ENCODE measurements at places on chromosomes 11 and 22.

GRCh38 chr22:41687901-41688364 is 734 bp downstream of the SNU13 start:
- DNase-seq = no peak

DNA sequence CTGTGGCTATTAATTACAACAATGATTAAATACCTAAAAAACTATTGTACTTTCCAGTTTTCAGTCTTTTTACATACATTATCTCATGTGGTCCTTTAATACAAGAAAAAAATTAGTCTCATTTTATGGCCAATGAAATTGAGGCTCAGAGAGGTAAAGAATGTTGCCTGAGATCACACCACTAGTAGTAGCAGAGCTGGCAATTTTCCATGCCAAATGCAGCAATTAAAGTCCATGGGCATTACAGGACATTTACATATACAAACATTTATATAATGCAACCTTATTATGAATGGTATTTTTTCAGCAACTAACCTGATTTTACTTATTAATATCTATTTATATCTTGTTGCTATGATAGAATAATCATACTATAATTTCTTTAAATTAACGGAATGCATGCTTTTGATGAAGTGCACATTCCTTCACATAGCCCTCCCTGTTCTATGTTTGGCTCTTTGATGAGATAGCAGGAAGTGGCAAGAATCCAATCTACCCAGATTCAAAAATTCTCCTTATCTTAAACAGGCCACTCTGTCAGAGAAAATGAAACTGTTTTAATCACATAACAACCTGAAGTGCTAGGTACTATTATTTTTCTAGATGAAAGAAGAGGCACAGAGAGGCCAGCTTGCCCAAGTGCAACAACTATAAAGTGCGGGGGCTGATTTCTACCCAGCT is 120.9 kb upstream of the LDLRAD3 start:
- no peak for DNase-seq

DNA sequence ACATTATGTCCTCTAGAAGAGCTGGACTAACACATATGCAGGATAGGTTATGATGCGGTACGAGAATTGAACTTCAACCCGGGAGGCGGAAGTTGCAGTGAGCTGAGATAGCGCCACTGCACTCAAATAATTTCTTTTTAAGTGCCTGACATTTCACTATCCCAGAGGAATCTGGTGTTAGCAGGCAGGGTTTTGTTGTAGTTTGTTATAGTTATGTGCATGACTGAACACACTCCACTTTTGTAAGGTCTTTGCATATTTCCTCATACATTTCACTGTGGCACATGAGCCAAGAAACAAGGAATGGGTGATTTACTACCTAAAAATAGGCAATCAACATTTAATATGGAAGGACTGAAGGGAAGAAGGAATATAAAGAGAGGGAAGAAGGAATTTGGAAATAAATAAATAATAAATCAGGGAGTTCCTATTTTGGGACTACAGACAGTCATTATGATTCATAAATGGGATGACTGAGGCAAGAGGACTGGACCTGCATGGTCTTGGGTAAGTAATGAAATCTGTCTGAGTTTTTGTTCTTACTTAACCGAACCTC is 8.7 kb upstream of the HIPK3 start:
- DNase-seq = no peak

DNA sequence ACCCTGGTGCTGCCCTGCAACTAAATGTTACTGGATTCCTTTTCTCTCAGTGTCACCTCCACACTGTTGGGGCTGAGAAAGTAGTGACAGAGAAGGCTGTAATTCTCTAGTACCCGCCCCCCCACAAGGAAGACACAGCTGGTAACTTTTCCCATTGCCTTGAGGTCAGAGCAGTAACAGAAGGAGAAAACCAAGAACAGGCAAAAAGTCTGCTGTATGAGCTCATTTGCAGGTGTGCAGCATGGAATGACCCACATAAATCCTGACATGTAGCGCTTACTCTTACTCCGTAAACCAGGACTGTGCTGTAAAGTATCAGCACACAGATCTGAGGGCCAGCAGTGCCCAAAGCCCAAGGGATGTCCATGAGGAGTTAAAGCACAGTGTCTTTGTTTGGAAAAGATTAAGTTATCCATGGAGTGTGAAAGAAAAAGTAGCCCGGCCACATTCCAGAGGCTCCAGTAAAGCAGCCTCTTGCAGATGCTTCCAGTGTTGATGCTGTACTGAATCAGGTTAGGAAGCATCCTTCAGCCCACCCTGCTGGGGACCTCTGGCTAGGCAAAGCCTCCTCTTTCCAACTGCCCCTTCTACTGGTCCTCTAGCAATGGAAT is 120.7 kb downstream of the PLEKHA7 start:
- DNase-seq = no peak

- no peak for DNase-seq
Observed at GRCh38 chr11:12542186-12542935, 131.9 kb upstream of the TEAD1 start.

- DNase-seq = no peak
Observed at GRCh38 chr22:23688571-23688970, 2.2 kb upstream of the RGL4 start.

DNA sequence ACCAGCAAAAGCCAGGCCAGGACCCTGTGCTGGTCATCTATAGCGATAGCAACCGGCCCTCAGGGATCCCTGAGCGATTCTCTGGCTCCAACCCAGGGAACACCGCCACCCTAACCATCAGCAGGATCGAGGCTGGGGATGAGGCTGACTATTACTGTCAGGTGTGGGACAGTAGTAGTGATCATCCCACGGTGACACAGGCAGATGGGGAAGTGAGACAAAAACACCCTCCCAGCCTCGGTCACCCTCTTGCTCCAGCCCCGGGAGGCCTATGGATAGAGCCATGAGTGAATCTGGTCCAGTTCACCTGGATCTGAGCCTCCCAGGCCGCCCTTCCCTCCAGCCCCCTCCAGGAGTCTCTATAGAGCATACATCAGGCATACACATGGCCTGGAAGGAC is 115.2 kb upstream of the IGLL5 start:
- DNase-seq = no peak

GRCh38 chr11:37963440-37963839 is 1365.4 kb upstream of the RAG2 start:
- DNase-seq = no peak

DNA sequence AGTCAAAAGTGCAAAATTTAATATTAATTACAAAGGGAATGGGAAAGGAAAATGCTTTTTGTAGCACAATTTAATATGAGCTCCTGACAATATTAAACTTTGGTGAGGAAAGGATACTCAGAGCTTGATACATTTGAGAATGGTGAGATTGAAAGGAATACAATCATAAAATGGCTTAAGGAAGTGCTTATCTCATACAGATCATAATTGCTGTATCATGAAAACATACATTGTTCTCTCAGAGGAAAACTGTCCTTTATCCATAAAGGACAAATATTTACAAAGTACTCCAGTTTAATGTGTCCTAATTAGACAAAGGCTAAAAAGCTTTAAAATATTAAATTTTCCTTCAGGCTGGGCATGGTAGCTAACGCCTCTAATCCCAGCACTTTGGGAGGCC is 260.4 kb downstream of the TMEM135 start:
- DNase-seq = no peak

- no peak for DNase-seq
Observed at GRCh38 chr22:29393019-29393608, 4.7 kb upstream of the AP1B1 start.

DNA sequence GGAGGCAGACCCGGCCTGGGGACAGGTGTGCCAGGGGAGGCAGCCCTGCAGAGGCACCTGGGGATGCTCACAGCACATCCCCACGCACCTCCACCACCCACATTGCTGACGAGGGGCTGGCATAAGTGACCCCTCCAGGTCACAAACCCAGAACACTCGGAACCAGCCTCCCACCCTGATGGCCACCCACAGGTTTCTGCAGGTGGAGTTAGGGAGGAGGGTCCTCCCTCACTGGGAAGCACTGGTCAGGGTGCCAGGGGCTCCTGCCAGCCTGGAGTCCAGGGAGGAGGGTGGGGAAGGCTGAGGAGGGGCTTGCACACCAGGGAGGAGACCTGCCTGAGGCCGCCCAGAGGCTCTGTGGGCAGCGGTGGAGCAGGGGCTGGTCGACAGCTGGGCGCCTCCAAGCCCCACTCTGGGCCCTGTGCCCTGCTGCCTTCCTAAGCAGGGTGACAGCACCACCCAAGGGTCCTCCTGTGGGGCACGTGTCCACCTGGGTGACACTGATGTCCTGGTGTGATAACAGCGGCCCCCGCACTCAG is 51.0 kb upstream of the CARS1 start:
- DNase-seq = no peak

DNA sequence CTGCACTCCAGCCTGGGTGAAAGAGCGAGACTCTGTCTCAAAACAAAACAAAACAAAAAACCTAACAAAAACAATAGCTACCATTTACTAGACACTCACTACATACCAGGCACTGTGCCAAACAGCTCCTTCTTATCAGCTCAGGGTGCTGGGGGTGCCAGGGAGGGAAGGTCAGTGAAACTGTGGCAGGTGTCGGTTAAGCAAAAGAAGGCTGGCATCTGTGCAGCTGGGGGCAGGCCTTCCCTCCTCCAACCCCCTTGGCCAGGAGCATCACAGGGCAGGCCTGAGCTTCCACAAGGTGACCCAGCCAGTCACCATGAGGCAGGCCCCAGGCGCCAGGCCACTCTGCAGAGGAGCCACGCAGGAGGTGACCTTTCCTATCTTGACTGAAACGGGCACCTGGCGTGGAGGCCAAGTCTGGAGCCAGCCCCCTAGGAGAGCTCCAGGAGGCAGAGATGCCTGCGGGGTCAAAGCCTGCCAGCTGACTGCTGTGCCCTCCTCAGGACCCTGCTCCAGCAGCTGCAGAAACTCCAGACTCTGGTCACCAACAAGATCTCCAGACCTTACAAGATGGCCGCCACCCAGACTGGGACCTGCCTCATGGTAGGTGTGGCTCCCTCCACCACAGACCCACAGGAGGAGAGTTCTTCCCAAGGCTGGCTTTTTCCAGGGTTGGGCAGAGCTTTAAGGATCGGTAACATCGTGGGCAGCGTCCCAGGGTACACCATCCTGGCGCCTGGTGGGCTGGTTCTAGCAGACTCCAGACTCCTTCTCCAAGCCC is 31.3 kb upstream of the DGKZ start:
- no peak for DNase-seq

DNA sequence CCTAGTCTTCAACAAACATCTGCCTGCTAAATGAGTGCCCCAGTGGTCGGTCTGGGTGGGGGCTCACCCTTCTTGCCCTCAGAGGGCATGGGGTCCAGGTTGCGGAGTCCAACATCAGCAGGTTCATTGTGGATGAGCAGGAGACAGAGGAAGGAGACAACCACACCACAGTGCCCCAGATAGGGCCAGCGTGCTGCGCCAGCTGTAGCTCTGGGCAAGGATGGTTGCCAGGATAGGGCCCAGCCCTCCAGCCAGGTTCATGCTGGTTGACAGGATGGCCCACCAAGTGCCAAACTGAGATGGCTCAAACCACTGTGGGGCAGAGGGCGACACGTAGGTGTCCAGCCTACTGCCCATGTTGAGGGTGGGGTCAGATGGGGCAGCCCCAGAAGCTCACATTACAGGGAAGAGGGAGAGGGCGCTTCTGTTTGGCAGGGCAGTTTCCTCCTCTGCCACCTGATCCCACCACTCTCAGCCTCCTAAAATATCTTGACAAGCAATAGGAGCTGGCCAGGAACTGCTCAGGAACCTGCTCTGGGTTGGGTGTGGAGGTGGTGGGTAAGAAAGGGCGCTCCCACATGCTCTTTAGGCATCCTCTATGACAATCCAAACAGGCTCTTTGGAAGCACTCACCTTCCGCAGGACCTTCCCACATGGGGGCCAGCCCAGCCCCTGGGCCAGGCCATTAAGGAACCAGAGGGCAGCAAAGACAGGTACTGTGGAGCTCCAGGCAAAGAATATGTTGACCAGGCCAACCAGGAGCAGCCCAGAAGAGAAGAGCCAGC is 2.9 kb downstream of the SLC37A4 start:
- no peak for DNase-seq

DNA sequence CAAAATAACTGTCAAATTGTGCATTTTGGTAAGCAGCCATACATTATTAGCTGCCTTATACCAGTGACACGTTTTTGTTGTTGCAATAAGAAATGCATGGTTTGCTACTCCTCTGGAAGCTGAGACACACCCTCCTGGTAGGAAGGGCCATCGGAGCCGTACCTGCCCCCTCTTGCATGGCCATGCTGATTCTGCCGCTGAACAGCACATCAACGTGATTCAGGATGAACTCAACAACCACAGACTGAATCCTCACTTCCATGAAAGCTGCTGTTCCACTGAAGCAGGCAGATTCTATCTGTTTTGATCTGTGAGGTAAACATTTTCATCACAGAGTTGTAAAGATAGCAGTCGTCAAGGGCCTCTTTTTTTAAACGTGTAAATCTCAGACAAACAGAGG is 38.6 kb upstream of the TP53AIP1 start:
- DNase-seq = no peak

DNA sequence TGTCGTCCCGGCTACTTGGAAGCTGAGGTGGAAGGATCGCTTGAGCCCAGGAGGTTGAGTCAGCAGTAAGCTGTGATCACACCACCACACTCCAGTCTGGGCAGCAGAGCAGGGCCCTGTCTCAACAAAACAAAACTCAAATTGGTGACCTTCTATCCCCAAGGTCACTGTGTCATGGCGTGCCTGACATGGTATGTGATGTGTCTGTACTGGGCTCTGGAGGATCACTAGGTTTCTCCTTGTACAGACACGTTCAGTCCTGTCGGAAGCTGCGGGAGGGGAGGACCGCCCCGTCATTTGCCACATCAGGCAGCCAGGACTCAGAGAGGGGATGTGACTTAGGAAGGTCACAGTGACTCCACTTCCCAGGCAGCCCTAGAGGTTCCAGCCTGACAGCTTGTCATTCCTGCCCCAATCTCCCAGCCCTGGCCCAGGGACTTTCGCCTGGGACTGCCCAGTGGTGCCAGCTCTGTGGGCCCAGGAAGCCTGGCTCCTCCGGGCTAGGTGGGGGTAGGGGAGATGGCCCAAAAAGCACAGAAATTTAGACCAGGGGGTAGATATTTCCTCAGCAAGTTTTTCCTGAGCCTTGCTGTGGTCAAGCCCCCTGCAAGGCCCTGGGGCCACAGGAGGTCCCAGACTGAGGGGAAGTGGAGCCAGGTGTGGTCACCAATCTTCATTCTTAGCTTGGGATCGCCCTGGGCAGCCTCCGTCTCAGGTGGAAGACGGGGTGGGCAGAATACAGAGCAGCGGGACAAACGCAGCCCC is 53.2 kb downstream of the TRIOBP start:
- DNase-seq = no peak

DNA sequence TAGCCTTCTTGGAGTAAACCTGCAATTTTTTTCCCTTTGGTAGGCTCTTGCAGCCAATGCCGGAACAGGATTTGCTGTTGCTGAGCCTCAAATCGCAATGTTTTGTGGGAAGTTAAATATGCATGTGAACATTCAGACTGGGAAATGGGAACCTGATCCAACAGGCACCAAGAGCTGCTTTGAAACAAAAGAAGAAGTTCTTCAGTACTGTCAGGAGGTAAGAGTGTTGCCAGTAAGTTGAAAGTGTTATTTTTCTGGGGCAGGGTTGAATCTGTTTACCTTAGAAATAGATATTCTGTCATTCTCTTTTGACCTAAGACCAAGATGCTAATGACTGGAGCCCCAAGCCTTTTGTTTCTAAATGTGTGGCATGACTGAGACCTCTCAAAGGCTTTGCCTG is 39.7 kb downstream of the APLP2 start:
- DNase-seq = no peak

Data from smooth muscle cell of the brain vasculature (primary cell).